Lower leg skin (tissue), 4 donors: ENCODE measurements at places on chromosomes 4 and X.

DNA sequence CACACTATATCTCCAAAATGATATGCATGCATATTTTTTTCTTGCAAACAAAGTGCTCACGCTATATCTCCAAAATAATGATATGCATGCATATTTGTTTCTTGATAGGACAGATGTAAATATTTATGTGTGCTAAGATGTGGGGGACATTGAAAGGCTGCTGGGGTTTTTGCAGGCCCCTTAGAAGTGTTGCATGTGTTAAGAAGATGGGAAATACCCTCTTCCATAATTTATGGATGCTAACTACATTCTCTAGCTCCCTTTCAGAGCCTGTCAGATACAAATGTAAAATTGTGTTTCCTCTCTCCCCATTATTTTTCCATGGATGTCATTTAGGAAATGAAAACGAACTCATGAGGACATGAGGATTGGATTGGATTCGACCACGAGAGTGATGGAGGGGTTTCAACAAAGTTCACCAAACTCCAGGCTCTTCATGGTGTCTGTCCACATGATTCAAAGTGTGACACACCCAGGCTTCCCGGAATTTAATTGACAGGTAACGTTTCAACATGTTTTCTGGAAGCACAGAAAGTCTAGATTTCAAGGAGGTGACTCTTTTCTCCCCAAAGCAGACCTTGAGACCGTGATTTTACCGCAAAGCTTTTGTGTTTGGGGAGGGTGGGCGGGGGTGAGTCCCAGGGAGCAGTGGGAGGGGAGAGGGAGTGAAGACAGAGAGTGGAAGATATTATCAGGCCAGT is 94.4 kb upstream of the CD99 start:
- DNase-seq: no peak

DNA sequence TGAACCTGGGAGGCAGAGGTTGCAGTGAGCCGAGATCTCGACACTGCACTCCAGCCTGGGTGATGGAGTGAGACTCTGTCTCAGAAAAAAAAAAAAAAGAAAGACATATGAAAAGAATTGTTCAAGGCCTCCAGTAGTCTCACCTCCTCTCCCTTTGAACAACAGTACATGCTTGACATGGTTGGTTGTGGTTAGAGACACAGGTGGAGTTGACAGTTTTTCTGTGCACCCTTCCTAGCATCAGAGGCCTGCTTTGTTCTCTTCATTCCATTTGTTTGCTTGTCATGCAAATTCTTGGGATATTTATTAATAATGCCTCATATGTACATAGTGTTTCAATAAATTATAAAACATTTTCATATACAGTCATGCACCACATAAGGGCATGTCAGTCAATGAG is 18.3 kb upstream of the PDCL2 start:
- DNase-seq: no peak

DNA sequence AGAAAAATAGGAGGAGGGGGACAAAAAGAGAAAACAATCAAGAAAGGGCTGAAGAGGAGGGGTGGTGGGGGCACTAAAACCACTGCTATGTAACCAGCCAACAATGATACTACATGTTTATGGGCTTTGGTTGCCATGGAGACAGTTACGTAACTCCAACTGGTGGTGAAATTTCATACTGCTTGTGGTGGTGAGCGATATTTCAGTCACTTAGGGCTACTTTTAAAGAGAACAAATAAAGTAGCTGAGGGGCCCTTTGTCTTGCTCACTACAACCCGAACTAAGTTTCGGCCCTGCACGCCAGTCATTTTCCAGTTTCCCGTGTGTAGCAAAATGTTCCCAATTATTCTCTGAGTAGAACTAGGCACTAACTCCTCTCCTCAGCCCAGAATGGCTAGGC is 275.2 kb upstream of the EDA2R start:
- DNase-seq: no peak

- no peak for DNase-seq
These were observed 57.8 kb upstream of the NKX1-1 start for GRCh38 chr4:1463927-1464540.

- DNase-seq: no peak
These were observed 92.9 kb downstream of the HMX1 start for GRCh38 chr4:8778760-8779159.
